ENCODE measurements at places on chromosomes 2 and 18.

- DNase-seq = peak; percentile 60
Observed at GRCh38 chr2:96325884-96326255, 753 bp downstream of the ITPRIPL1 start.

DNA sequence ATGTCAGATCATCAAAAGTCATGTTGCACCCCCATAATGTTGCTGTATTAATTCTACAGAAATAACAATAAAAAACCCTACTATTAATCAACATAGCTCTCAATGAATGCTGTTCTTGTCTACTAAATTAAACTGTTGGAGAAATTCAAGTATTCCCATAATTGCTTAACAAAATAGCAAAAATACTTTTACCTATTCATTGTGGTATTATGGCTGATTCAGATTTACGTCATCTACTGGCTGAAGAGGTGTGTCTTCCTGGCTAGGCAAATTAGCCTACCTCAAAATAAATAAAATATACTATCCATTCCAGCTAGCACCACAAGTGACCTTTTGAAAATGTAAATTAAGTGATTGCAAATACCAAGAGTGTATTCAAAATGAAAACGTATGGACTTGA is 249.4 kb downstream of the MEIS1 start:
- DNase-seq = no peak

DNA sequence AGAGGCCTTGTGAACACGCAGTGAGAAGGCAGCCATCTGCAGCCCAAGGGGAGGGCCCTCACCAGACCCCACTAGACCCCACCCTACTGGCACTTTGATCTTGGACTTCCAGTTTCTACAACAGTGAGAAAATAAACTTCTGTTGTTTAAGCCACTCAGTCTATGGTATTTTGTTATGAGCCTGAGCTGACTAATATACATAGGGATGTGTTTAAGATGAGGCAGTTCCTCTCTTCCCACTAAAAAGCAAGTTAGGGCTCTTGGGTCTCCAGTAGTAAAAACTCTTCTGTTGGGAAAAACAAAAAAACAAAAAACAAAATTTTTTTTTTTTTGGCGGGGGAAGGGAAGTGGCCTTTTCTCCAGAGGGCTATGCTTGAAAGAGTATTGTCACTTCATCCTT is 233.2 kb upstream of the SMAD7 start:
- DNase-seq = no peak

GRCh38 chr18:27377251-27377650 is 192.1 kb upstream of the CHST9 start:
- DNase-seq = no peak

- peak; percentile 35 for DNase-seq
Observed at GRCh38 chr2:205772983-205773382, 90.7 kb downstream of the NRP2 start.

DNA sequence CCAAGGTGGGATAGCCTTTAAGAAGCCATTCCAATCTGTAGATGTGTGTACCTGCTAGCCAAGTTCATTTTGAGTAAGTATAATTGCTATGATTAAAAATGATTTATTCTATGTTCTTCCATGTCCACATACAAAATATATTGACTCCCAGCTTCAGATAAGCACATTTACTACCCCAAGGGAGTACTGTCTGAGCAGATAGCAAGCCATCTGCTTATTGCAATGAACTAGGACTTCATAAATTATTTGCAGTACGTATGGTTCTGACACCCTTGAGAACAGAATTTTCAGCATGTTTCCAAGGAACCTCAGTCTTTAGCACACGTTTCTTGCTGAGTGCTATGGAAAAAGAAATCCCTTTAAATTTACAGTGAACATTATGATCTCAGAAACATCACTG is 28.2 kb downstream of the ABCG5 start:
- DNase-seq = peak; percentile 8

- no peak for DNase-seq
Observed at GRCh38 chr2:2582998-2583545, 252.0 kb upstream of the MYT1L start.

- DNase-seq = peak; percentile 59
Observed at GRCh38 chr18:12686100-12686499, 16.4 kb downstream of the CEP76 start.

- no peak for DNase-seq
Observed at GRCh38 chr2:126730655-126731054, 74.7 kb downstream of the GYPC start.

- DNase-seq = peak; percentile 15
Observed at GRCh38 chr2:41691561-41691960, 356.3 kb upstream of the PKDCC start.

- DNase-seq = no peak
Observed at GRCh38 chr18:28802546-28802945, 625.6 kb upstream of the CDH2 start.

GRCh38 chr2:231243866-231244265 is 45.4 kb downstream of the ARMC9 start:
- no peak for DNase-seq

DNA sequence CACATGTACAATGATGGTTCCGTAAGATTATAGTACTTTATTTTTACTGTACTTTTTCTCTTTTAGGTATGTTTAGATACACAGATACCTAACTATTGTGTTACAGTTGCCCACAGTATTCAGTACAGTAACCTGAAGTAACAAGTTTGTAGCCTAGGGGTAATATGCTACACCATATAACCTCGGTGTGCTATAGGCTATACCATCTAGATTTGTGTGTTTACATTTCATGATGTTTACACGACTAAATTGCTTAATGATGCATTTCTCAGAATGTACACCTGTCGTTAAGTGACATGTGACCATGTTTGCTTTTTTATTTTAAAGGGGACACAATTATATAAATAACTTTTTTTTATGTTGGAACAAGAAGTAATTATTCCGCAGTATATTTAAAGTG is 34.5 kb downstream of the PIK3C3 start:
- DNase-seq = no peak

- DNase-seq = peak; percentile 40
Observed at GRCh38 chr2:181372646-181373040, 84.5 kb upstream of the ITGA4 start.

GRCh38 chr2:3289971-3290370 is 87.6 kb downstream of the EIPR1 start:
- DNase-seq = no peak

GRCh38 chr2:63903003-63903402 is 61.3 kb downstream of the UGP2 start:
- no peak for DNase-seq

- no peak for DNase-seq
Observed at GRCh38 chr2:173370198-173370597, 15.5 kb downstream of the CDCA7 start.

DNA sequence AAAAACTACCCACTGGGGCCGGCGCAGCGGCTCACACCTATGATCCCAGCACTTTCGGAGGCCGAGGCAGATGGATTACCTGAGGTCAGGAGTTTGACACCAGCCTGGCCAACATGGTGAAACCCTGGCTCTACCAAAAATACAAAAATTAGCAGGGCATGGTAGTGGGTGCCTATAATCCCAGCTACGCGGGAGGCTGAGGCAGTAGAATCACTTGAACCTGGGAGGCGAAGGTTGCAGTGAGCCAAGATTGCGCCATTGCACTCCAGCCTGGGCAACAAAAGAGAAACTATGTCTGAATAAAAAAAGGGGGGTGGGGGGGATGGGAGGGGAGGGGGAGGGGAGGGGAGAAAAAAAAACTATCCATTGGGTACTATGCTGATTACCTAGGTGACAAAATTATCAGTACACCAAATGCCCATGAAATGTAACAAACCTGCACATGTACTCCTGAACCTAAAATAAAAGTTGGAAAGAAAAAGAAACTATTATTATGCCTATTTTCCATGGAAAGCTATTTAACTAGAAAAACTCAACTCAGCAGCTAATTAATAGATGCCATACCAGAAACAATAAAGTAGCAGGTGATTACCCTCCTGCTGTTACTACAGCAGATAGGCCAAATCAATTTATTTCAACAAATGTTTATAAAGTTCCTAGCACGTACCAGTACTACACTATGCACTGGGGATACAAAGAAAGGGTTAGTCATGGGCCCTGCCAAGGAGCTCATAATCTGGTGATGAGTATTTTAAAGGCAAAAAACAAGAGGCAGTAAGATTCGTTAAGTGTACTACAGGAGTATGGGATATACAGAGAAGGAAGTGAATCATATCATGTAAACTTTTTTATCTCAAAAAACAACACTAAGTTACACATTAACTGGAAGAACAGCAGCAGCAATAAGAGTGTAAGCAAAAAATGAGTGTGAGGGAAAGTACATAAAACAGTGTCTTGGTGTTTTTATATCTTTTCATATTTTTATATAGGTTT is 112.8 kb upstream of the SLC39A10 start:
- DNase-seq = peak; percentile 19

DNA sequence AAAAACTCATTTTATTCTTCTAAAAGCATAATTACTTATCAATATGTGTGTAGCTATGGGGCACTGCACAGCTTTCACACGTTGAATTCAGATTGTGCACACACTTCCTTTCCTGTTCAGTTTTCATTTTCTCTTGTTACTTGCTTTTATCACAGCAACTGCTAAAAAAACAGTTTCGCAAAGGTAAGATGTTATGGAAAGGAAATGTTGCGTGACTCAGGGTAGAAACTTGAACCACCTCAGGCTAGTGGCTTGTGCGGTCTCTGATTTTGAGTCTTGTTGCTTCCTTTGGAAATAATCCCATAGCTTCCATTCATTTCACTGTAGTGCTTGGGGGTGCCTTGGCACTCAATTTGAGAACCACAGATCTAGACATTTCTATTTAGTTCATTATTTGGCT is 171.9 kb downstream of the FMNL2 start:
- no peak for DNase-seq

DNA sequence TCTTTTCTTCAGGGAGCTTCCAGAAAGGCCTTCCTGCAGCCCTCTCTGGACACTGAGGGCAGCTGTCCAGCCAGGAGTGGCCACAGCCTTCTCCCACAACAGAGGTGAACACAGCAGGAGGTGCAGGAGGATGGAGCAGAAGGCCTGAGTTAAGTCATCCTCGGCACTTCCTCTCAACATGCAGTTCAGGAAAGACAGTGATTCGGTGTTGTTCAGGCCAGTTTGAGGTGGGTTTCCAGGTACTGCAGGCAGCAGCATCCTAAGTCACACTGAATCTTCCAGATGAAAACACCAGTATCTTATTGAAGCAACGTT is 225.3 kb upstream of the PXDN start:
- no peak for DNase-seq

GRCh38 chr2:74290466-74291217 is 52.6 kb downstream of the SLC4A5 start:
- DNase-seq = no peak

- DNase-seq = no peak
Observed at GRCh38 chr2:236696834-236697233, 127.2 kb downstream of the ACKR3 start.

DNA sequence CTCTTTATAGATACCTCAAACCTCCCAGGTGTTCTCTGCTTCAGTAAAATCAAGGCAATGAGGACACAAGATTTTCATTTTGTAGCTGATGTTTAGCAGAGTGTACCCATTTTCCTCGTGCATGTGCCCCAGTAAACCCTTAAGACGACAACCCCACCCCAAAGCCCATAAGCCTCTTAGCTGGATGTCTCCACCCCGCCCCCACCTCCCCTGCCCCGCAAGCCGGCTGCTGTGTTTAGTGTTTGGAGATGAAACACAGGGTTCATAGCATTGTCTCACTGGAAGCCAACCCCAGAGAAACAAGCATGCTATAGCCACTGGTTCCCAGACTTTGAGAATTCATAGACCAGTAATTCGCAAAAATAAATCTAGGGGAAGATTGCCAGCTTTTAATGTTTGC is 5.8 kb upstream of the SAG start:
- DNase-seq = no peak

GRCh38 chr18:42141439-42141838 is 186.4 kb downstream of the PIK3C3 start:
- DNase-seq = peak; percentile 15

DNA sequence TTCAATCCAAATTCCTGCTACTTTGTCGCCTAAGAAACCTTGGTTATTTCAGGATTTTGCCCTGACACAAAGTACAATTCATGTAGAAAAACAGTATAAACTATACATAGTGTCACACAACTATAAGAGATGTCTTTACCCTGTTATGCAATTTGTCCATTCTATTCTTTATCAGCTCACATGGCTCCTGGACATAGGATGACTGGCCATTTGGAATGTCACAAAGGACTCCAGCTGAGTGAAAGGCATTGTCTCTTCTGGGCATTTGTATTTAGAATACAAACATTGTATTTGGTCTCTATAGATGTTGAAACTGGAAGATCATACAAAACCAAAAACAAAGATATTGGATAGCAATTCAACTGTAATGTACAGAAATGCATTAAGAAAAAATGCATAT is 944.6 kb upstream of the LRRTM1 start:
- no peak for DNase-seq

- peak; percentile 78 for DNase-seq
Observed at GRCh38 chr2:161250864-161251436, 57.3 kb upstream of the PSMD14 start.

DNA sequence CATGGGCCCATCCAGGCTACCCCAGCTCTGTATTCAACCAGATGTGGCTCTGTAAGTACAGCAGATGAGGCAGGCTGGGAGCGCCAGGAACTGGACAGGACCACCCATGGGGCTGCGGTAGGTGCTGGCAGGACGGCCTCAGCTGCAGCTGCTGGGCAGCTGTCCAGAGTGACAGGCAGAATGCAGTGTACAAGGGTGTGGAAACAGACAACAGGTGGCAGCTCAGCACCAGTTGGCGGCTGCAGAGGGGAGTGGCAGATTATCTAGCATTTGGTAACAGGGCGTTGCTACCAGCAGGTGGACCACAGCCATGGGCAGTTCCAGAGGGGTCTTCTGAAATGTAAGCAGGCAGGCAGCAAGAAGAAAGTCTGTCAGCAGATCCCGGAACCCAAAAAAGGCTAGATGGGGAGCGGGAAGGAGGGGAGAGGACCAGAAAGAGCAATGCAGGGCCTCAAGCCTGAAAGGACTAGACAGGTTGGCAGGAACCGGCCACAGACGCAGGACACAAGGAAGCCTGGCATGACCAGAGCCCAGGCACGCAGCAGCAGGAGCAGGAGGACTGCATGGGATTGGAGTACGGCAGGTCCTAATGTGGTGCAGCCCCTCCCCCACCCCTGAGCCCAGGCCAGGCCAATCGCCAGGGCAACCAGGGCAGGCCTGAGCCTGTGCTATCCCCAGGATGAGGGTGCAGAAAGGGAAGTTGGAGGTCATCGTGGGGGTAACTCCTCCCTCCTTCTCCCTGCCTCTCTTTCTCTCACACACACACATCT is 24.7 kb downstream of the PKDCC start:
- DNase-seq = no peak

DNA sequence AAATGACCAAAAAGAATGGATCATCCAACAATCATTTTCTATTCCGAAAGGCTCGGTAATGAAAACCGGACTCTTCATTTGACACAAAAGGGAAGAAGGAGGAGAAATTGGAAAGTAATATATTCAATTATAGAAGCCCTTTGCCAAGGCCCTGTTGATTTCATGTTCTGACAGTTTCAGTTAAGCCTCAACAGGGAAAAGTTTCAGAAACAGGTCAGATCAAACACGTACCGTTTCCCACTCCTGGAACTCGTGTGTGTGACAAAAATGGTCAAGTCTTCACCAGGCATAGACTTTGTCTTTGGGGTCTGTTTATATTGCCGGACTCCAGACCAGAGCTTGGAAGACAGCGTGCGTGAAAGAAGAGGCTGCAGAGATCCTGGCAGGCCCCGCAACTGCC is 101.3 kb upstream of the BCL2L11 start:
- DNase-seq = no peak
